ENCODE measurements at places on chromosomes 5 and 9.

- DNase-seq: no peak
Measured at GRCh38 chr9:90846770-90847419, 45.3 kb downstream of the SYK start.

DNA sequence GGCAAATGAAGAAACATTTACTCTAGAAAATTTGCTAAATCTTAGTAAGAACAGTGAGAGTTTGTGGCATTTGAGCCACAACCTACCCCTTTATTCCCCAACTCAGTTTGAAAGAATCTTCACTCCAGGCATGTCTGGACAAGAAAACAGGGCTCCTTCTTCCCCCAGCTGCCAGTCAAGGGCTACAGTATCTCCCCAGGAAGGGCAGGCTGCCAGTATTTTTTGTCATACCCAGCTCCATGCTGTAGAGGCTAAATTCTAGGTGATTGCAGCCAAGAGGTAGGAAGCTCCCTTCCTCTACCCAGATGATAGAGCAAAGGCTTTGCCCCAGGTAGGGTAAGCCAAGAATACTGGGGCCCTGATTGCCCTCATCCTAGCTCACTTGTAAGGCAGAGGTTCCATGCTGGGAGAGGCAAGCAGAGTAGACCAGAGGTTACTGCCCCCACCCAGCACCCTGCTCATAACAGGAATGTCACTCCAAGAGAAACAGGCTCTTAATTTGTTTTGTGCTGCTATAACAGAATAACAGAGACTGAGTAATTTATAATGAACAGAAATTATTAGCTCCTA is 20.0 kb upstream of the GRPEL2 start:
- no peak for DNase-seq

DNA sequence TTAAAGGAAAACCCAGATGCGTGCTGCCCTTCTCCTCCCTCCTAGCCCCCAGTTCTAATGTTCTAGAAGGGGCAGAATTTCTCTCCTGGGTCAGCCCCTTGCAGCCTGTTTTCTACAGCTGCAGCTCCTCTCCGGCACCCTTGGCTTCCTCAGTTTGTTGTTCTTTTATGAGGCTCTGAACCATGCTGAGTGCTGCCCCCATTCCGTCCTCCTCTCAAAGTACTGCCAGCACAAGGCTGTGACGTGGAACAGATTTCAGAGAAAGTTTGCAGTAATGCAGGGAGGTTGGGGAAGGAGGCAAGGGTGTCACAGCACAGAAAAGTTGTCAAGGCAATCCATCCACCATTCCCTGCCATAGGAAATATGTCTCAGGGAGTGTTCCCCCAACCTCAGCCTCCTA is 63.3 kb downstream of the RGS3 start:
- no peak for DNase-seq

GRCh38 chr5:66958980-66959641 is 237.5 kb downstream of the CD180 start:
- DNase-seq: no peak

DNA sequence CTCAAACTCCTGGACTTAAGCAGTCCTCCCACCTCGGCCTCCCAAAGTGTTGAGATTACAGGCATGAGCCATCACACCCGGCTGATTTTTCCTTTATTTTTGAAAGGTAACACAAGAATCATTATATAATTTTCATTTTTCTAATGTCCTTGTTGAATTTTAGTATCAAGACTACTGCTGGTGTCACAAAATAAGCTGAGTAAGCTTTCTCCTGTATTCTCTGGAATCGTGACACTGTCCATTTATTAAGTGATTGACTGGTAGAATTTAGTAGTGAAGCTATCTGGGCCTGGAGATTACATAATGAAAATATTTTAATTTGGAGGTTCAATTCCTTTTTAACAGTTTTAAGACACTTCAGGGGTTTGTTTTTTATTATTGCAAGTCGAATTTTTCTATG is 9.5 kb downstream of the CDK20 start:
- DNase-seq: no peak

GRCh38 chr5:151054709-151055108 is 26.1 kb downstream of the TNIP1 start:
- no peak for DNase-seq

DNA sequence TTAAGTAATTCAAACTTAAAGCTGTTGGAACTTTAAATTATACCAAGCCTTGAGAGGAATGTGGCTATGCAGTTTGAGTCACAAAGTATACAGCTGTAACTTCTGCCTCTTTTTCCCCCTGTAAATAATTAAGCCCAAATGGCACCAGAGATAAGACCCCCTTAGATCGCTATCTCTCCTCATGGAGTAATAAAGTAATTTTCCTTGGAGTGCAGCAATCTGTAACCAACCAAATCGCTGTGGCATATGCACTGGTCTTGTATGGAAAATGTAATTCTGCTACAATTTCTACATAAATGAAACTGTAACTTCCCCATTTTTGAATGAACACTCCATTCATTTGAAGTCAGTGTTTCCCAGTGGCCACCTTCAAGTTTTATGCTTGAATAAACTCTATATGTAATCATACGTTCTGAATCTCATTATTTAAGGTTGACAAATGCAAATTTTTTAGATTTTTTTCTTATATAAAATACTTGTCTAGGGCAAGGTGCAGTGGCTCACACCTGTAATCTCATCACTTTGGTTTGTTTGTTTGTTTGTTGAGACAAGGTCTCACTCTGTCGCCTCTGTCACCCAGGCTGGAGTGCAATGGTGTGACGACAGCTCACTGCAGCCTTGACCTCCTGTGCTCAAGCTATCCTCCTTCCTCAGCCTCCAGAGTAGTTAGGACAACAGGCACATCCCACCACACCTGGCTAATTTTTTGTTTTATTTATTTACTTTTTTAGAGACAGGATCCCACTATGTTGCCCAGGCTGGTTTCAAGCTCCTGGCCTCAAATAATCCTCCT is 12.3 kb downstream of the SUSD1 start:
- DNase-seq: no peak

GRCh38 chr5:170885809-170886208 is 24.0 kb downstream of the RANBP17 start:
- DNase-seq: no peak

- no peak for DNase-seq
Measured at GRCh38 chr5:21672911-21673310, 1180.2 kb downstream of the CDH12 start.

- no peak for DNase-seq
Measured at GRCh38 chr5:82068723-82069122, 96.9 kb downstream of the ATG10 start.

DNA sequence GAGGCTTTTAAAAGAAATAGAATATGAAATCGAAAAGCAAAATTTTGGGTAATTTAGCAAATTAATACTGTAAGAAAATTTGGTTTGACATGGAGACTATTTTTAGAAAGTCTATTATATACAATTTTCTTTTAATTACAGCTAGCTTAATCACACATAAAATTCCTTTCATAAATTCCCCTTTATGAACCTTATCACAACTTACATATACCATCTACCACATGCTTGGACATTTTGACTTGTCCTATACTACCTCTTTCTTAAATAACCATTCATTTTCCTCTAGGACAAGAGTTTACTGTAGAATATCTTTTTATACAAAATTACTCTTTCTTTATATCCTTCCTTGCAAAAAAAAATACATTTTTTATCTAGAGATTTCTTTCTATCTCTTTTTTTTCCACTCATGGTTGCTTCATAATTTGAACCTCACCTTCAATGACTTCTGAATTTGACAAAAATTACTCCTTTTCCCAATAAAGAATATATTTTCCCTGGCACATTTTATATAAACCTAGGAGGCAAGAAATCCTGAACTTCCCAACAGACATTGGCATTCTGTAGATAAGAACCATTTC is 34.0 kb upstream of the SYK start:
- DNase-seq: no peak

DNA sequence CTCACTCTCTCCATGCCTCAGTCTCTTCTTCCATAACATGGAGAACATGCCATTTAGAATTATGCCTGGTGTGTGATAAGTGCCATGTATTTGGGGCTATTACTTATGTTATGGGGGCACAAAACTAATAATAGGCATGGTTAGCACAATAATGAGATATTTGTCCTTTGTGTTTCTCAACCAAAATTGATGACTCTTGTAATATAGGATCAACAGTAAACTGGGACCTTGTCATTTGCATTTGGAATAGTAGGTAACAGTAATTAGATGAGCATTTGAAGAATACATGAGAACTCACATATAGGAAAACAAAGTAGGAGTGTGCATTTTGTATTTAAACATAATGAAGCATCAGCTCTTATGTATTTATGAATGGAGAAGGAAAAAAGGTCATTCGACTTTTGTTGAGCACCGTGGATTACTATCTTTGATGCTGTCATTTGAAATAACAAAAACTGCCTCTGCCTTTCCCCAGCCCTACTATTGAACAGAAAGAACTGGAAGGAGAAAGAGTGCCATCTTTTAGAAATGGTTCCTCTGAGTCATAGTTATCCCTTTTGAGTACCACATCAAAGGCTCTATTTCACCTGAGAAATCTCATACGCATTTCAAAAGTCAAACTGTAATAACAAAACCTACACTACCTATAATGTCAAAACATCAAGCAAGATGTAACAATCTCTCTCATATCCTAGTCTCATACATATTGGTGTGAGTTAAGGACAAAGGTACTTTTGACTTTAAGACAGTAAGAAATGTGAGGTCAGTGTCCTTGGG is 655.2 kb downstream of the PDE4D start:
- DNase-seq: no peak

GRCh38 chr9:97480174-97480573 is 21.3 kb upstream of the TMOD1 start:
- no peak for DNase-seq

GRCh38 chr9:126461029-126461428 is 134.4 kb downstream of the MVB12B start:
- no peak for DNase-seq

GRCh38 chr5:7518947-7519560 is 123.1 kb downstream of the ADCY2 start:
- no peak for DNase-seq

Measured in stimulated activated CD8-positive, alpha-beta memory T cell treated with anti-CD3 and anti-CD28 coated beads, Interleukin-4, amount 100 ng/mL, for 4 hours (primary cell).